ENCODE measurements at places on chromosomes 2 and 18. TPM values are rescaled to one million over a fixed set of nuclear protein-coding genes. Genes with fewer than 3 reads are reported as not detected.

DNA sequence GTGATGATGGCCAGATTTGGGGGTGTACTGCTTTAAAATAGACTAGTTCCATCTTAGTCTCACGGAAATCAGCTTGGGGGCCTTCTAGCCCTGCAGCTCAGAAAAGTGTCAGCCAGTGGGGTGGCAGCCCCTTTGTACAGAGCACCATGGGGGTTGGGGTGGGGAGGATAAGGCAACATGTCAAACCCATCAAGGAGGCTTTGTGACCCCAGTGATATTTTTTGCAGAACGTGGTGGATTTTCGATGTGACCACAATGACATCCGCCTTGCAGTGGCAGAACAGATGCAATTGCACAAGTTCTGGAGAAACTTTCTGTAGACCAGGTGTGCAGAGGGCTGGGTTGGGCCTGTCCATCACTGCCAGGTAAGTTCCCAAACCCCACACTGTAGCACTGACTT, 3.0 kb upstream of the CD8A start:
- DNase-seq: no peak
- no peaks in the 10 kb centered on the region for H3K36me3 ChIP-seq
- H3K27me3 ChIP-seq: peaks cover 57% of the 10 kb centered on the region

DNA sequence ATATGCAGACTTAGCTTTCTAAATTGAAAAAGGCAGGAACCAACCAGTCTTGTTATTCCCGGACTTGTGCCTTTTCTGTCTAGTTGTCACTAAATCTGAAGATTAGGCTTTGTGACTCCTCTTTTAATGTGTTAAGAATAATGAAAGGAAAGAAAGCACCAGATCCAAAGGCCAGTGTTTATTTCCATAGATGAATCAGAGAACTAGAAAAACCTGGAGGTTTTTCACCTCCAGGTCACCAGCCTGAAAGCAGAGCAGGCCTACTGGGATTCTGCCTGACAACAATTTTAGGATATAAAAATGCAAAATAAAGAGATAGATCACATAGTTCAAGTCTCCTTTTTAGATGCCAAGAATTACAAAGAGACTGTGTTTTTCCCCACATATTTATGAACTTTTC, 160.4 kb downstream of the GULP1 start:
- no peaks in the 10 kb centered on the region for H3K4me1 ChIP-seq
- no peak overlapping the region for H3K27ac ChIP-seq
- no peaks in the 10 kb centered on the region for H3K27me3 ChIP-seq
- H3K4me3 ChIP-seq: no peak overlapping the region
- H3K36me3 ChIP-seq: no peaks in the 10 kb centered on the region

GRCh38 chr2:67272195-67272594, 124.9 kb upstream of the ETAA1 start:
- H3K36me3 ChIP-seq: no peaks in the 10 kb centered on the region
- no peak overlapping the region for H3K4me3 ChIP-seq
- H3K27me3 ChIP-seq: no peaks in the 10 kb centered on the region
- H3K27ac ChIP-seq: no peak overlapping the region
- H3K4me1 ChIP-seq: no peaks in the 10 kb centered on the region

GRCh38 chr18:12721495-12722275, 18.8 kb downstream of the PSMG2 start:
- peaks cover 43% of the 10 kb centered on the region for H3K36me3 ChIP-seq
- no peak overlapping the region for H3K27ac ChIP-seq
- no peak for DNase-seq
- H3K4me3 ChIP-seq: no peak overlapping the region
- H3K4me1 ChIP-seq: no peaks in the 10 kb centered on the region
- no peaks in the 10 kb centered on the region for H3K27me3 ChIP-seq

DNA sequence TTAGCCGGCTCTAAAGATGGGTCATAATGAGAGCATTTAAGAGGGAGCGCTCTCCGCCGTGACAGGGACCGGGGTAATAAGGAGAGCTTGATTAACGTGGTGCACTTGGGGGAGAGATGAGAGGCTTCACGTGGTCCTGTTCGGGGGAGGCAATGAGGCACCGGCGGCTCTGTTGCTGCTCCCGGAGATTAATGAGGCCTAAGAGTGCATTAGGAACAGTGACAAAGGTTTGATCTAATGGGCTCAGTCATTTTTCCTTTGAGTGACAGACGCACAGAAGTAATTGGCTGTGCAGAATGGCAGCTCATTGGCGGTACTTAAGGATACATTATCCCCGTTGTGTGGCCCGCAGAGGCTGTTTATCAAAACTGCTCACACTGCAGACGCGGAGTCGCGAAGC, 250.7 kb downstream of the GBX2 start:
- DNase-seq: no peak
- H3K4me3 ChIP-seq: no peak overlapping the region
- no peak overlapping the region for H3K27ac ChIP-seq

- H3K27me3 ChIP-seq: no peaks in the 10 kb centered on the region
- no peak overlapping the region for H3K4me3 ChIP-seq
- no peaks in the 10 kb centered on the region for H3K4me1 ChIP-seq
- no peak overlapping the region for H3K27ac ChIP-seq
- DNase-seq: no peak
Measured at GRCh38 chr2:99729104-99730025, 239.5 kb upstream of the REV1 start.

DNA sequence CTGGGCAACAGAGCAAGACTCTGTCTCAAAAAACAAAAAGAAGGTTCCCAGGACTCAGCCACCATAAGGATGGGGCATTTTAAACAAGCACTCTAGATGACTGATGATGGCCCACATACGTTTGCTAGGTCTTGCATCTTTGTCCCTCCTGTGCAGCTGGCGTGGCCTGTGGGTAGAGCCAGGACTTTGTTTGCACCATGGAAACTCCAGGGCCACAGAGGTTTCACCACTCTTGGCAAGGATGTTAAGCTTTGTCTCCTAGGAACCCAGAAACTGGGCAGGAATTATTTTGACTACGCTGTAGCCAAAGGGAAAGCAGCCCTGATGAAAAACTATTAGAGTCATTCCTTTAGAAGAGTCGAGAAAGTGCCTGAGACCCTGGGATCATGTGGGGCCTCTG, 75.3 kb upstream of the STPG4 start:
- H3K36me3 ChIP-seq: no peaks in the 10 kb centered on the region
- no peak for DNase-seq
- H3K4me1 ChIP-seq: peaks cover 31% of the 10 kb centered on the region
- H3K27ac ChIP-seq: peak overlapping the region; percentile 54
- H3K4me3 ChIP-seq: no peak overlapping the region
- no peaks in the 10 kb centered on the region for H3K27me3 ChIP-seq

The PID1 gene
- 60.4 TPM for polyA plus RNA-seq

The GPR35 gene
- polyA plus RNA-seq: 1.9 TPM

The ZNF24 gene
- polyA plus RNA-seq: 48.0 TPM

The SLC38A11 gene
- 4.2 TPM for polyA plus RNA-seq

The NYAP2 gene
- polyA plus RNA-seq: 5.8 TPM

The LIMS4 gene
- polyA plus RNA-seq: 0.93 TPM

The ZRANB3 gene
- 4.6 TPM for polyA plus RNA-seq
